ENCODE measurements at places on chromosomes 12 and 14. TPM values are rescaled to one million over a fixed set of nuclear protein-coding genes. Genes with fewer than 3 reads are reported as not detected.

Gene PLCZ1
- polyA plus RNA-seq, result not detected

Gene GLT1D1
- polyA plus RNA-seq, result not detected

- no peaks in the 10 kb centered on the region for H3K4me1 ChIP-seq
- no peaks in the 10 kb centered on the region for H3K36me3 ChIP-seq
- H3K27ac ChIP-seq, result no peak overlapping the region
- H3K4me3 ChIP-seq, result no peak overlapping the region
- H3K27me3 ChIP-seq, result no peaks in the 10 kb centered on the region
Measured at GRCh38 chr12:31000751-31001150, 72.9 kb upstream of the DDX11 start.

DNA sequence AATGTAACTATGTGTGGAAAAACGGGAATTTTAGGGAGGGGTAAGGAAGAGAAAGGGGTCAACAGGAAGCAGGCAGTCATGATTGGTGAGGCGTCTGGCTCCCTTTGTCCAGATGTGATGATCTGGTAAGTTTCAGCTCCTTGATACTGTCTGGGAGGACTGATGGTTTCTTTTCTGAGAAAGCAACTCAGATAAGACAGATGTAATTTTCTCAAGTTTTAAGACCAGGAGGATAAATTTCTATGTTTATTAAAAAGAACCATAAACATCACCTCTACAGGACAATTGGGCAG lies 21.9 kb upstream of the AMN1 start:
- H3K27me3 ChIP-seq, result no peaks in the 10 kb centered on the region
- no peak for DNase-seq
- H3K27ac ChIP-seq, result no peak overlapping the region
- no peaks in the 10 kb centered on the region for H3K36me3 ChIP-seq

- peaks cover 26% of the 10 kb centered on the region for H3K36me3 ChIP-seq
- DNase-seq, result peak; percentile 49
- peak overlapping the region; percentile 98 for H3K27ac ChIP-seq
- no peaks in the 10 kb centered on the region for H3K27me3 ChIP-seq
- peak overlapping the region; percentile 4 for H3K4me3 ChIP-seq
Measured at GRCh38 chr14:21264025-21264801, 5.0 kb downstream of the HNRNPC start.

Gene ADAM20
- polyA plus RNA-seq, result not detected

- H3K36me3 ChIP-seq, result no peaks in the 10 kb centered on the region
- DNase-seq, result peak; percentile 27
- peaks cover 5% of the 10 kb centered on the region for H3K4me1 ChIP-seq
- H3K27me3 ChIP-seq, result no peaks in the 10 kb centered on the region
- H3K27ac ChIP-seq, result no peak overlapping the region
Measured at GRCh38 chr12:119660076-119660475, 7.9 kb upstream of the PRKAB1 start.

DNA sequence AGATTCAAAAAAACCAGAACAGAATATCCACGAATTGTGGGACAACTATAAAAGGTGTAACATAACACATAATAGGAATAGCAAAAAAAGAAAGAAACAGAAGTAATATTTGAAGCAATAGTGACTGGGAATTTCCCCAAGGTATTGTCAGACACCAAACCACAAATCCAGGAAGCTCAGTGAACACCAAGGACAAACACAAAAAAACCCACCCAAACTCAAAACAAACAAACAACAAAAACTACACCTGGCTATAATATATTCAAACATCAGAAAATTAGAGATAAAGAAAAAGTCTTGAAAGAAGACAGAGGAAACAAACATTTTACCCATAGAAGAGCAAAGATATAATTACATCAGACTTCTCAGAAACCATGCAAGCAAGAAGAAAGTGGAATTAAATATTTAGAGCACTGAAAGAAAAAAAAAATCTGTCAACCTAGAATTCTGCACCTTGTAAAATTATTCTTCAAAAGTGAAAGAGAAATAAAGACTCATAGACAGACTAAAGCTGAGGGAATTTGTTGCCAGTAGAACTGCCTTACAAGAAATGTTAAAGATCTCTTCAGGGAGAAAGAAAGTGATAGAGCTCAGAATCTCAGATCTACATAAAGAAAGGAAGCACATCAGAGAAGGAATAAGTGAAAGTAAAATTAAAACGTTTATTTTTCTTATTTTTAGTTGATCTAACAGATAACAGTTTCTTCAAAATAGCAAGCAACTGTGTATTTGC lies 12.1 kb upstream of the HMGA2 start:
- H3K27ac ChIP-seq, result no peak overlapping the region
- no peak overlapping the region for H3K4me3 ChIP-seq
- DNase-seq, result no peak
- no peaks in the 10 kb centered on the region for H3K27me3 ChIP-seq
- no peaks in the 10 kb centered on the region for H3K4me1 ChIP-seq

- H3K27ac ChIP-seq, result no peak overlapping the region
- H3K4me1 ChIP-seq, result no peaks in the 10 kb centered on the region
Measured at GRCh38 chr12:52525661-52526499, 5.7 kb upstream of the KRT5 start.

DNA sequence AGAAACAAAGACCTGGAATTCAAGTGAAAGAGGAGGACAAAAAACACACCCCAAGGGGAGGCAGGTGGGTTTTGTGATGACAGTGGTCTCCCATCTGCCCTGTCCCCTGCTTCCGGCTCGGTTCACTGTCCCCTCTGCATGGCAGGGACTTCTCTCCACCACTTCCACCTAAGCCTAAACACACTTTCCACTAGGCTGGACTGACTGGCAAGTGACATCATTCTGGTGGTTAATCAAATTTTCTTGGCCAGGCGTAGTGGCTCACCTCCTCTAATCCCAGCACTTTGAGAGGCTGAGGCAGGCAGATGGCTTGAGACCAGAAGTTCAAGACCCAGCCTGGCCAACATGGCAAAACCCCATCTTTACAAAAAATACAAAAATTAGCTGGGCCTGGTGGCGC lies 11.9 kb downstream of the PLEKHG6 start:
- peaks cover 40% of the 10 kb centered on the region for H3K4me1 ChIP-seq
- H3K27ac ChIP-seq, result no peak overlapping the region
- no peaks in the 10 kb centered on the region for H3K36me3 ChIP-seq
- H3K4me3 ChIP-seq, result no peak overlapping the region

DNA sequence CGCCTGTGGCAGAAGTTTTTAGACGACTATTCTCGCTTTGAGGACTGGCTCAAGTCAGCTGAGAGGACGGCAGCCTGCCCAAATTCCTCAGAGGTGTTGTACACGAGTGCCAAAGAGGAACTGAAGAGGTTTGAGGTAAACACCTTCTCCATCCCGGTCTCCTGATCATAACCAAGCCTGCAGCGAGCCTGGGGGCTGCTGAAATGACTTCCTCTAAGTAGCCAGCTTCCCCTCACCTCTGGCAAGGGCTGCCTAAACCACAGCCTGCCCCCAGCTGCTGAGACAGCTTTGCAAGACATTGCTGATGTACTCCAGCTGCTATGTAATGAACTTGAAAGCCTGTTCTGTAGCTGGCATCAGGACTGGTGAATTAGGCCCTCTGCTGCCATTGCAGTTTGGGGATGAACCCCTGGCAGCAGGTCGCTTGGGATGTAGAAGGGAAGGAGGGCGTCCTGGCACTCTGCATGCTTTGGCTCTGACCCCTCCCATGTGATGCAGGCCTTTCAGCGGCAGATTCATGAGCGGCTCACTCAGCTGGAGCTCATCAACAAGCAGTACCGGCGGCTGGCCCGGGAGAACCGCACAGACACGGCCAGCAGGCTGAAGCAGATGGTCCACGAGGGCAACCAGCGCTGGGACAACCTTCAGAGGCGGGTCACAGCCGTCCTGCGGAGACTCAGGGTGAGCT lies 84.6 kb downstream of the ESR2 start:
- no peak overlapping the region for H3K27ac ChIP-seq
- no peaks in the 10 kb centered on the region for H3K4me1 ChIP-seq
- H3K4me3 ChIP-seq, result no peak overlapping the region
- no peaks in the 10 kb centered on the region for H3K27me3 ChIP-seq

DNA sequence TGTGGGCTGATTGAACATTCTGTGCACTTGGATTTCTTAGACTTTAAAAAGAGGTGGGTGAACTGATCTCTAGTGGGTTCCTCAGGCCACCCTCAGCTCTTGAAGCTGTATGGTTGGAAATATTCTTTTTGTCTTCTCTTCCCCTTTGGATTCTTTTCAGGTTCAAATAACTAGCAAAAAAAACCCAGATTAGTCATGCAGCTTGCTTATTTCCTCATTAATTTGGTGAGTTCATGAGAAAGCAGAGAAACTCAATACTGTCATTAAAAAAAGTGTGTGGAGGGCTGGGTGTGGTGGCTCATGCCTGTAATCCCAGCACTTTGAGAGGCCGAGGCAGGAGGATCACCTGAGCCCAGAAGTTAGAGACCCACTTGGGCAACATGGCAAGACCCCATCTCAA lies 183.4 kb downstream of the ESR2 start:
- no peaks in the 10 kb centered on the region for H3K27me3 ChIP-seq
- no peak for DNase-seq
- H3K4me1 ChIP-seq, result no peaks in the 10 kb centered on the region
- H3K4me3 ChIP-seq, result no peak overlapping the region
- no peak overlapping the region for H3K27ac ChIP-seq

Gene ATP23
- 22.9 TPM for polyA plus RNA-seq
